Heart left ventricle (tissue), 16 donors: ENCODE measurements at places on chromosomes 6 and 20.

- DNase-seq: no peak
These were observed 143.2 kb downstream of the SLC16A10 start for GRCh38 chr6:111230351-111231089.

DNA sequence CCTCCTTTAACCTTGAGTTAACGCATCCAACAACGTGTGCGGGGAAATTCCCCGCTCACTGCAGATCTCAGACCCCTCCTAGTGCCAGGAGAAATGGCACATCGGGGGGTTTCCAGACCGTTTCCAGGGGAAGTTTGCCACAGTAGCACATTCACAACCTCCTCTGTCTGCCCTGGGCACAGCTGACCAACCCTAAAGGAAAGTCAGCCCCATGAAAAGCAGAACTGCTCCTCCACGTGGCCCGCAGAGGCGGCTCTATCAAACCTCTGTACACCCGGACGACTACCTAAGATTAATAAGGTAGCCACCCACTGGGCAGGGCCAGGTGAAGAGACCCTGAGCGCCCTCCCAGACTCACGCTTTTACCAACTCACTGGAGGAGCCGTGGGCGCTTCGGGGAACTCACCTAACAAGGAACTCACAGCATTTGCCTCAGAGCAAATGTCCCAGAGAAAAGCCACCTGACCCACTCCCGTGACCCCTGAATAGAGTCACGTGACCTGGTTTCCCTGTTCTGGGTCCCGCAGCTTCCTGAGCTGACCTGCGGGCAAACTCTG is 93.1 kb downstream of the PRND start:
- no peak for DNase-seq

DNA sequence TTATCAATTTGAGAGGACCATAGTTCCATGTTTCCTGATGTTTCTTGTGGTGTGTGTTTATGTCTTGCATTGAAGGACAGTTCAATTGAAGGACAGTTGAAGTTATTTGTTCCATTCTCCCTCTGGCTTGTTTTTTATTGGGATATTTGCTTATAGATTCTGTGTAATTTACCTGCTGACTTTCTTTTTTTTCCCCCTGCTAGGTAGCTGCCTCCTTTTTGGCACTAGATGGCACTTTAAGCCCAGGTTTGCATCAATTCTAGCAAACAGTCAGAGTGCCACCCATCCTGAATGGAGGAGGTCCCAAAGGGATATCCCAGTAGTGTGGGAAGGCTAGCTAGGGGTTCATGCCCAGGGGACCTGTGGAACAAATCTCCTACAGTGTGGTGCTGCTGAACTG is 78.1 kb downstream of the CFAP61 start:
- no peak for DNase-seq

- DNase-seq: no peak
These were observed 57.3 kb upstream of the PHACTR2 start for GRCh38 chr6:143620447-143620846.
